Caki2 (cell line): ENCODE measurements at places on chromosomes 7 and 10.

GRCh38 chr7:128217030-128217805, 23.9 kb upstream of the LEP start:
- DNase-seq = no peak

DNA sequence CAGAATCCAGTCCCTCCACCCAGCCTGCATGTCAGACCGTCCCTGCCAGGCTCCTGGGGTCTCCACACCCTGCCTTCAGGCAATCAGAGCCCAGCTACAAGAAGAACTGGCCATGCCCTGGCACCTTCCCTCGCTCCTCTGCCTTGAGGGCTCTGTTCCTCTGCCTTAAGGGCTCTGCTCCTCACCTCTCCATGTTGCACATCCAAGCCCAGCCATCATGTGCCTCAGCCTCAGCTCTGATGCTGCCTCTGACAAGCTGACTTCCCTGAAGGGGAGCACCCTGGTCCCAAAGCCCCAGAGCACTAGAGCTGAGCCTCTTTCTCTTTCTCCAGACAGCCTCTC, 50.3 kb upstream of the ANTXRL start:
- no peak for DNase-seq

- DNase-seq = no peak
Measured at GRCh38 chr7:157769526-157770215, 432.9 kb downstream of the DNAJB6 start.

DNA sequence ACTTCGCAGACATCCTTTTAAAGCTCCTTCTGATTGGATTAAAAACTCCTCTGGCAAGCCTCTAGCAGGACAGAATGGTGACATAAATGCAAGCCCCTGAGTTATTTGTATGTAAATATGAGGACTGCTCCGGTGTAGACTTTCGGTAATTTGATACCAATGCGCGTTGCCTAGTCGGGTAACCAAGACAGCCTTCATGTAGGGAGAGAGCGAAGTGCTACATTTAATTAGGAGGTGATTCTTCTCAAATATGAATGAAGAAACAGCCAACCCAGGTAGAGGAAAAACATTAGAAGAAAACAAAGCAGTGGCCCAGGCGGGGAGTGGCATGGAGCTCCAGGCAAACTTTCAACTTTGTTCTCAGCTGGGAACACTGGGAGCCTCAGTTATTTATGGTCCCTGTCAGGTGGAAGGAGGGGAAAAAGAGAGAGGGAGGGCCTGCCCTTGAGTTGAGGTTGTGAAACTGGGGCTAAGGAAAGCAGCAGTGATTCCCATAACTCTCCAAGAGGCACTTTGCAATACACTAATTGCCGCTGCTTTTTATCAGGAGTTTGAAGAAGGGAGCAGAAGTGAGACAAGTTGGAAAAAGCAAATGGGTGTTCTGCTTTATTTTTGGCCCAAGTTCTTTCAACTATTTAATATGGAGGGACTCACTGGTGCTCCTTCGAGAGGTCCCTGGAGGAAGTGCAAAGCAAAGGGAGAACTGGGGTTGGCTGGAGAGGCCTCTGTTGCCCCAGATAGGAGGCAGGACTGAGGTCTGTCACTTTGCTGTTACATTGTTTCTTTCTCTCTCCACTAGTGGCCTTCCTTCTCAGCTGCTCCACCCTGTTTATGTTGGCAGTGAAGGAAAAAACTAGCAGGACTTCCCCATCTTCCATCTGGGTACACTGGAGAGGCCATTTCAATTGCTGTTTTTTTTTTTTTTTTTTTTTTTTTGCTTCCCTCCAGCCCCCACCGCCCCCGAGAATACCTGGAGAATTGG, 234.6 kb upstream of the CCDC6 start:
- DNase-seq = peak; percentile 81

- DNase-seq = no peak
Measured at GRCh38 chr10:68310531-68310930, 21.3 kb upstream of the HNRNPH3 start.

DNA sequence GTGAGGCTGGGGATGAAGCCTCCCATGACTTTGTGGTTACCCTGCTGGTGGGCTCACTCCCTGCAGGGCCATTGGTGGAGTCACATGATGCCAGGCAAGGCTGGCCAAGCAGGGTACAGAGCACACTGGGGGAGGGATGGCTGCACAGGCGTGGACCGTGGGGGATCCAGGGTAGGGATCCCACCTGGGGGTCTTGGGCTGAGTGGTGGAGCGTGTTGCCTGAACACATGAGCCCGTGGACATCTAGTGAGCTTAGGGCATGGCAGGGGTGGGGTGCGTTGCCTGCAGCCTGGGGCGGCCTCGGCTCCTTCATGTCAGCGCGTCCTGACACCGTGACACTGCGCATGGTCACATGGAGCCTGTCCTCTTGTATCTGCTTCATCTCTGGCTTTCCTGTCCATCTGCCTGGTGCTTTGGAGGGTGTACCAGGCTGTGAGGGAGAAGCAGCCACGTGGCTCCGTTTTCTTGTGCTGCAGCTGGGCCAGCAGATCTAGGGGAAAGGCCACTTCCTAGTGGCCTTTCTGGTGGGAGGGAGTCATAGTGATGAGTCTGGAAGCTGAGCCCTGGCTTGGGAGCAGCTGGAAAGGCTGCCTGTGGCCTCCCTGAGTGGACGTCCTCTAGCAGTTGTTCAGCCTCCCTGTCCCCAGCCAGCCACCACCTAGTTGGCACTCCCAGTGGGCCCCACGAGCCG, 96.2 kb downstream of the LHPP start:
- no peak for DNase-seq

DNA sequence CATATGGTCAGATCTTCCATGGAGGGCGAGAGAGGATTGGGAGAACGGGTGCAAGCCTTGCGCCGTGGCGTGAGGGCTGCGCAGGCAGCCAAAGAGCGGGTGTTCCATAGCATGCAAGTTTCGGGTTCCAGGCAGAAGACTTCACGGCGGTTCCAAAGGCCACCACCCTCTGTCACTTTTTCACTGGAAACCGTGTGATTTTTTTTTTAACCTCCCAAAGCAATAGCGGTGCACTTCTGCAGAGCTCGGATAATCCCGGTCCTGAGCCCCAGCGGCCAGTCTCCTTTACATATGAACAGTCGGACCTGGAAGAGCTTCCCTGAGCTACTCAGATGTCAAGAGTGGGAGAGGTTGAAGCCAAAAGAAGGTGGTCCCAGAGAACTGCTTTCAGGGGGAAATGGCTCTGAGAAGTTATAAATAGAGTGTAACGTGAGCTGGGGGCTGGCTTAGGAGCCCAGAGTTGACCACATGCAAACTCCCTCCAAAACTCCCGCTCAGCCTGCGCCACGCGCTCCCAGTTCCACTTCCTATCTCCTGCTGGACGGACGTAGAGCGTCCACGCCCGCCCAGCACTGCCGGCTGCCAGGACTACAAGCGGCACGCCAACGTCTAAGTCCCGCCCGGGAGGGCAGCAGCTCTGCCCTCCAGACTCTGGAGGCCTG, at the start of gene MEOX2:
Gene MEOX2 (minus strand): TSS at position 389 of the 662 bp plus-strand sequence. CDS start 281 bp downstream, at position 108.
- peak; percentile 21 for DNase-seq

DNA sequence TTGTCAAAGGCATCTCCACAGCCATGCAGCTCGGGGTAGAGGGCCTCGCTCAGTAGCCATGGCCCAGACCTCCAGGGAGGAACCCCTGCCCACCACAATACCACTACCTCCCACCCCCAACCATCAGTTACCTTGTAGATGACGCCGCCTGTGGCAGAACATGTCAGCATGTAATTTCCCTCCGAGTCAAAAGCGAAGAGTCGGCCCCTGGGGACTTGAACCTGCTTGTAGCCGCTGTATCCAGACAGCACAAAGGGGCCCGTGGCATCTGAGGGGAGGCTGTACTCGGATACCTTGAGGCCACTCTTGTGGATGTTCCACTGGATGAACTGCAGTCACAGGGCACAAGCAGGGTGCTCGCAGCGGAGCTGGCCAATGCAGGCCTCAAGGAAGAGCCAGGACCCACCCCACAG, 16.3 kb upstream of the CYREN start:
- no peak for DNase-seq

GRCh38 chr7:90595801-90596670, at the start of gene CDK14:
CDK14 (plus strand) TSS chr7:90596321; CDS start chr7:90596628, 307 bp downstream.
- DNase-seq = peak; percentile 71

- DNase-seq = peak; percentile 38
Measured at GRCh38 chr10:100872034-100872791, 40.5 kb upstream of the SLF2 start.

- DNase-seq = no peak
Measured at GRCh38 chr7:16648551-16648950, 2.6 kb downstream of the BZW2 start.

DNA sequence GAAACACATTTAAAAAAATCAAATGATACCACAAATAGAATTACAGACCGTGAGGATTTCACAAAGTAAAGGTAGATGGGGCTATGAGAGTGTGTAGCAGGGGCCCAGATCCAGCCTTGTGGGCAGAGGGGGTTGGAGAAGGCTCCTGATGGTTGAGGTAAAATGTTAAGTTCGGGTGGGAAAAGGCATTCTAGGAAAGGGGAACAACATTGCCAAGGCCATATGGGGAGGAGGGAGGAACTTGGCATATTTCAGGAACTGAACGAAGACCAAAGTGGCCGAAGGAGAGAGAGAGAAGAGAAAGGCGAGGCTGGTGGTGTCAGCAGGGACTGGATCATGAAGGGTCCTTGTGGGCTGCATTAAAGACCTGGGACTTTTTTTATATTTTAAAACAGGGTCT, 98.9 kb downstream of the CARD11 start:
- no peak for DNase-seq

DNA sequence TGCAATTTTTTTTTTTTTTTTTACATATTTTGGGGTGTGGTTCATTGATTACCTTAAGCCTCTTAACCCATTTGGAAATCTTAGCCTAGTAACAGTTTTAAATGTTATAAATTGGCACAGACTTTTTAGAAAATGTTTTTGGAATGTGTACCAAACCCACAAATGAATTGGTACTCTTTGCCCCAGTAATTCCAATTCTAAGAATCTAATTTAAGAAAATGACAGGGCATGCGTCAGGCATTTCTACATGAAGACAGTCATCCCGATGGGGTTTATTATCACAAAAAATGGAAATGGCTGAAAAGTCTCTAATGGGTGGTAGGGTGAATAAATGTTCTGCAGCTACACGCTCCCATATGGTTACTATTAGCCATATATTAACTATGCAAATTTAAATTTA, 54.9 kb downstream of the ITIH5 start:
- DNase-seq = no peak
